ENCODE measurements at places on chromosomes 1 and 21.

DNA sequence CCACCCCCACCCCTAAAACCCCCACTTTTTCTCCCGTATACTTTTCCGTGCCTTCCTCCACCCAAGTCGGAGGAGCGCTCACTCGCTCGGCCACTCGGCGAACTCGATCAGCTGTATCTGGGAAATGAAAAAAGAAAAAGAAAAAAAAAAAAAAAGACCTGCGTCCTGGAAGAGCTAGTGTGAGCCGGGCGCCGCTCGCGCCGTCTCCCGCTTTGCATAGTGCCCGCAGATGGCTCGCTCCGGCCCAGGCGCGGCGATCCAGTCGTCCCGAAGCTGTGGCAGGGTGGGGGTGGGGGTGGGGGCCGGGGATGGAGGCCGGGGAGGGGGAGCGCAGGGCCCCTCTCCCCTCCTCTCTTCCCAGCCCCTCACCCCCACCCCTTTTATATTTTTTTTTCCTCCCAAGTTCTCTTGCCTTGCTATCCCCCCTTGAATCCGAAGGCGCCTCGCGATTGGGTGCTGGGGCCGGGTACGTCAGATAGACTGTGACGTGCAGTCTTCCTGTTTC lies 299 bp upstream of the PROX1 start:
- no peak for DNase-seq

GRCh38 chr1:230270185-230270558 lies 156.0 kb downstream of the PGBD5 start:
- DNase-seq = no peak

DNA sequence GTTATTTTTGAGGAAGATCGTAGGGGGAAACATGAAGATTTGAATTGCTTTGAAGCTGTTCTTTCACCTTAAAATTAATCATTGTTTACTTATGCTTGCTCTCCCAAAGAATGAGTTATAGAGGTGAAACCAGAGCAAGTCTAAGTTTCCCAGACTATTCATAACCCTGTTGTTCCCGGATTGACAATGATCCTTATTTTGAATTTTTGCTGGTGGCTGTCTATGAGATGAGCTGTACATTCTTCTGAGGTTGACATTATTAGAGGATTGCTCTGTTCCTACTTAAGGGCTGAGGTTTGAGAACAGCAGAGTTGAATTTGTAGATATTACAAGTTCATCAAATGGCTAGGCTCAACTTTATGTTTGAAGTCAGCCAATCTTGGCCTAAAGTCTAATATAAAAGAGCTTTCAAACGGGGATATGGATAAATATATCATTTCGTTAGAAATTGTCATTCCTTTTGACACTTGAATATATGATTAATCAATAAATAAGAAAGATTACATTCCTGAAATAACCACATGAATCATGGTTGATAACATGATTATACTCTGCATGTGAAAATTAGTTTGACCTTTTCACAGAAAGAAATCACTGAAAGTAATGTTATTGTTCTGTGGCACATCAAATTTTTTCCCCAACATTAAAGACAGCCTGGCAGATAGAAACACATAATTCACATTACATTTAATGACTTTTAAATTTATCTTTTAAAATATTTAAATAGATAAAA lies 19.1 kb upstream of the PDE4B start:
- no peak for DNase-seq

GRCh38 chr1:206510371-206510770 lies 3.0 kb downstream of the RASSF5 start:
- no peak for DNase-seq

GRCh38 chr1:243525085-243525487 lies 269.2 kb downstream of the SDCCAG8 start:
- no peak for DNase-seq

GRCh38 chr1:203306089-203306964 lies 1.0 kb downstream of the BTG2 start:
- DNase-seq = peak; percentile 58

DNA sequence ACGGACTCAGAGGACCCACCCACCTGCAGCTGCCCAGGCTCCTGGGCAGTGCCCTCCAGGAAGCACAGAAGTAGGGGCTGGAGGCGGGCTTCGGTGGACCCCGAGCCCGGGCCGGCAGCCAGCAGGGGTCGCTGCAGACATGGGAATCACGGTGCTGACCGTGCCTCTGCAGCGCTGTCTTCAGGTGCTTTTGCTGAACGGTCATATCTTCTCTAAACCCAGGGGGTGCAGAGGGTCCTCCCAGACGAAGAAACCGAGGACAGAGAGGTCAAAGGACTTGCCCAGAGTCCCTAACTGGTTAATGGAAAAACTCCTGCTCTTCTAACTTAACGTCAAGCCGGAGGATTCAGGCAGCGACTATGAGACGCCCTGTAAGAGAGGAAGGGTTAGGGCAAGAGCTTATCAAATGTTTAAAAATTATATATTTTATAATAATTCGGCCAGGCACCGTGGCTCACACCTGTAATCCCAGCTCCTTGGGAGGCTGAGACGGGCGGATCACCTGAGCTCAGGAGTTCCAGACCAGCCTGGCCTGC lies 21.5 kb upstream of the LEFTY2 start:
- DNase-seq = peak; percentile 86

GRCh38 chr1:6770751-6771440 lies 14.4 kb upstream of the CAMTA1 start:
- no peak for DNase-seq

DNA sequence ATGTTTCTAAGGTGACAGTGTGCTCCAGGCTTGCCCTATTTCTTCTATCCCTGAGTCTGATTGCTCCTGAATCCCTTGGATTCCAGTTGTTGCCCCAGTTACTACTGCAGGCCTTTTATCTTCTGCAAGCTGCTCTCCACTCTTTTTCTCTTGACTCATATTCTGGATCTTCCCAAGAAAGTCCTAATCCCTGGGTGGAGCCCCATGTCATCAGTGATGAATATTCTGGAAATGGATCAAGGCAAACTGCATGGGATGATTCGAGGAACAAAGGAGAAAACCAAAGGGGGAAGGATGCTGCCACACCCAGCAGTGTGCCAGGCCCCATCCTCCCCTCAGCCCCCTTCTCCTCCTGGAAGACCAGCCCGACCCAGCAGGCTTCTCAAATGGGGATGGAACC lies 63.3 kb upstream of the ATP2B4 start:
- no peak for DNase-seq

GRCh38 chr1:236119943-236120484 lies 22.3 kb upstream of the GPR137B start:
- DNase-seq = no peak

DNA sequence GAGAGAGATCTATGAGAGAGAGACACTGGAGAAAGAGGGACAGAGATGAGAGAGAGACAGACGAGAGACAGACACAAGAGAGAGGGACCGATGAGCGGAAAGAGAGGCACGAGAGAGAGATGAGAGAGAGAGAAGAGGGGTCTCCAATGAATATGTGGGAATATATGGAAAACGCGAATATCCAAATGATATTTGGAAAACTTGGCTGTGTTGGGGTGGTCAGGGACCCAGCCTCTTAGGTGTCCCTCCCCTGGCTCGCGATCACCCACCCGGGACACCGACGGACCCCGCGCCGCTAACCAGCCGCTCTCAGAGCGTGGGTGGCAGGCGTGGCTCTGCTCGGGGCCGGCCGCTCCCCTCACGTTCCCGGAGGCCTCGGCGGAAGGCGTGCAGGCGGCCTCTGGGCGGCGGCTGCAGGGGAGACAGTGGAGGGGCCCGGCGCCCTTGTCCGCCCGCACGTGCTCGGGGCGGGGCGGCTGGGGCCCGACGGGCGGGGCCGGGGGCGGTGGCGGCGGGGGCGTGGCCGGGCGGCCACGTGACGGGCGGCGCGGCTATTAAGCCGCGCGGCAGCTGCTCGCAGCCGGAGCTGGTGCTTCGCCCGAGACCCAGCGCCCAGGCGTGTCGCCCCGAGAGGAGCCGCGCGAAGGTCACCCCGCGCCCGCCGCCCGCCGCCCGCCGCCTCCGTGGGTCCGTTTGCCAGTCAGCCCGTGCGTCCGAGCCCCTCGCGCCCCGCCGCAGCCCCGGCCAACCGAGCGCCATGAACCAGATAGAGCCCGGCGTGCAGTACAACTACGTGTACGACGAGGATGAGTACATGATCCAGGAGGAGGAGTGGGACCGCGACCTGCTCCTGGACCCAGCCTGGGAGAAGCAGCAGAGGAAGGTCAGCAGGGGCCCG lies at the start of gene ACTN2:
ACTN2 (plus strand) TSS at position 583 of the 898 bp plus-strand sequence; CDS start at position 758, 175 bp downstream.
- peak; percentile 52 for DNase-seq

GRCh38 chr1:37473431-37474045 lies 842 bp upstream of the ZC3H12A start:
- peak; percentile 65 for DNase-seq

DNA sequence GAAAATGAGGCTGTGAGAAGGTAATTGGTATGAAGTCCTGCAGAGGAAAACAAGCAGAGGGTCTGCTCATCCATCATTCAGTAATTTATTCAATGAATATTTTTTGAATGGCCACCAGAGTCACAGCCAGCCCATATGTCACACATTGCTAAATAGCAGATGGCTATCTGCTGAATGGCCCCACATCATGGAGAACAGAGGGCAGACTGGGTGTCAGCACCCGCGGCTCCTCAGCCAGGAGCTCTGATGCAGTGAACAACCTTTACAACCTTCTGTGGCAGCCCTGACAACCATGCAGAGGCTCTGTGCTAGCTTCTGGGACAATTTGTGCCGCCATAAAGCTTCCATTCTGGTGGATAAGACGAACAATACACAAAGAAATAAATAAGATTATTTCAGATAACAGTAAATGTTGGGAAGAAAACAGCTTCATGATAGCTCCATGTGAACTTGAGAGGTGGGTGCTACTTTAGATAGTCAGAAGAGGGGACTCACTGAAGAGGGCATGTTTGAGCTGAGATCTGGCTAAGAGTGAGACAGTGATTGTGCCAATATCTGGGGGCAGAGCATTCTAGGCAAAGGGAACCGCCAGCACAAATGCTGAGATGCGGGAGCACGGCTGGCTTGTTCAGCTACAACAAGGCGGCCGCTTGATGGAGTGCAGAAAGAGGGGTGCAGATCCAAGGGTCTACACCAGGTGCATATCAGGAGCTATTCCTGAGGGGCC lies 2.8 kb upstream of the C1orf210 start:
- DNase-seq = no peak

DNA sequence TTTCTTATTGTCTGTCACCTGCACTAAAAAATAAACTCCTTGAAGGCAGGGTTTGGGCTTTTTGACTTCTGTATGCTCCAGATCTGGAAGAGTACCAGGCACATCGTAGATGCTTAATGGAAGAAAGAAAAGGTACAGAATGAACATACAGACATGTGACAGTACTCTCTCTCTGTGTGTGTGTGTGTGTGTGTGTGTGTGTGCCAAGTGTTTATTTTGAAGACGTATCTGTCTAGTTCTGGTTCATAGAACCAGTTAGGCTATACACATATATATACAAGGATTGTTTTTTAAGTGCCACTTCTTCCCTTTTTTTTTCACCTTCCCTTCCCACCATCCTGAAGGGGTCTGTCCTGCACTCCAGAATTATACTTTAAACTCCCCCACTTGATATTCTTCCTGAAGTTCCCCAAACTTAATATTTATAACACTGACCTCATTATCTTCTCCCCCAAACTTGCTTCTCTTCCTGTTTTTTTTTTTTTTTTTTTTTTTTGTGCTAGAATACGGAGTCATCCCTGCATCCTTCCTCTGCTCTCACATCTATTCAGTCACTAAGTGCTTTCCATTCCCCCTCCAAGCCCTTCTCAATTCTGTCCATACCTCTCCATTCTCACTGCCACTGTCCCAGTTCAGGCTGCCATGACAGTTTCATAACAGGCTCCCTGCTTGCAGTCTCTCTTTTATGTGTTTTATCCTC lies 5.4 kb upstream of the KCNA3 start:
- no peak for DNase-seq

DNA sequence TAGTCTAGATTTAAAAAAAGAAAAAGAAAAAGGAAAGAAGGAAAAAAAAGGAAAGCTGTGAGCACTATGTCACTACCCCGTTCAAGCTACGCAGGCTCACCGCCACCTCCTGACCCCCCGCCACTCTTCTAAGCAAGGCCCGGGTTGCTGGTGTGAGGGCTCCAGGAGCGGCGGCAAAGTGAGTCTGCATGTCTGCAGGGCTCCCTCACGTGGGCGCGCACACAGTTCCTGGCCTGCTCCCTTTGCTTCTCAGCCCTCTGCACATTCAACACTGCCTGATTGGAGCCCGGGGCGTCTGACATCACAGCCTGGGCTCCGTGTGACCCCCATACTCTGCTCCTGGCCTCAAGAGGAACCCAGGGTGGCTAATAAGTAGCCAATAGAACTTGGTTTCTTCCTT lies 81.4 kb upstream of the TLR5 start:
- no peak for DNase-seq

DNA sequence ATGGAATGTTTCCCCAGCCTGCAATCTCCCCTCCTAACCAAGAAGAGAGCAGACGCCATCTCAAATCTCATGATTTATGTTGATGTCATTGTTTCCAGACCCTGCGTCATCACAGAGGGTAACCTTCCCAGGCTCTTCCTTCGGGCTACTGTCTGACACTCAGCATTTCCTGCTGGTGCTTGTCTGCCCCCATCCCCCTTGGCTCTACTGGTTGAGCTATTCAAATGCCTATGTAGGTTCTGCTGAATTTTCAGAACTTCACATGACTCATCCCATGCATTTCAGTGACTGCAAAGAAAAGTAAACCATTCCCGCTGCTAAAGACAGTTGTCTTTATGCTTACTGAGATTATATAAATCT lies 24.8 kb upstream of the ITPKB start:
- peak; percentile 42 for DNase-seq

DNA sequence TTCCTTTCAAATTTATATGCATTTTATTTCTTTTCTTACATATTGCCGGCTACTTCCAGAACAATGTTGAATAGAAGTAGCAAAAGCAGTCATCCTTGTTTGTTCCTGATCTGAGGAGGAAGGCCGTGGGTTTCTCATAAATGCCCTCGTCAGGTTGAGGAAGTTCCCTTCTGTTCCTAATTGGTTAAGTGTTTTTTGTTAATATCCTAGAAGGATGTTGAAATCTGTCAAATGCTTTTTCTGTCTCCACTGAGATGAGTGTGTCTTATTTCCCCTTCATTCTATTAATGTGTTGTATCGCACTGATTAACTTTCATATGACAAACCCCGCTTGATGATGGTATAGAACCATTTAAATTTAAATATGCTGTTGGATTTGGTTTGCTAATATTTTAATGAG lies 15.4 kb downstream of the TTLL10 start:
- no peak for DNase-seq

- DNase-seq = no peak
Observed at GRCh38 chr1:224897529-224898327, 31.7 kb upstream of the DNAH14 start.

- DNase-seq = no peak
Observed at GRCh38 chr1:19079541-19080472, 123.3 kb upstream of the IFFO2 start.

GRCh38 chr1:204213668-204214662 lies at the start of gene GOLT1A:
Gene GOLT1A (minus strand): TSS chr1:204213988. CDS start chr1:204213906, 82 bp downstream.
- DNase-seq = peak; percentile 67

- no peak for DNase-seq
Observed at GRCh38 chr21:27535188-27535587, 568.3 kb upstream of the ADAMTS5 start.

DNA sequence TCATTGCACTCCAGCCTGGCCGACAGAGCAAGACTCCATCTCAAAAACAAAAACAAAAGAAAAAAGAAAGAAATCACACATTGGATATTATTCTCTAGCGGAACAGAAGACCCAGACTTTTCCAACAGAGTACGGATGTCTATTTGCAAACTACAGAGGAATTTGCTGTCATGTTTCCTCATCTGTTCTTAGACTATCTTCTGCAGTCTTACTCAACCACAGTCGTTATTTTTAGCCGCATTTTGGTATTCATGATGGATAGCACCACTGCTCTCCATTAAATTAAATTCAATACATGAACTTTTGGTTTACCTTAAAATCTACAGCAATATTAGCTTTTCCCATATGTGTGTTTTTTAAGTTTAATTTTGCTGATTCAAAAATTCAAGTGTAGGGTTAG lies 14.2 kb upstream of the HEATR1 start:
- no peak for DNase-seq
